Activated CD8-positive, alpha-beta memory T cell treated with anti-CD3 and anti-CD28 coated beads for 48 hours (primary cell): ENCODE measurements at places on chromosomes 11 and 22.

GRCh38 chr22:30609260-30610185, 2.5 kb downstream of the TCN2 start:
- DNase-seq, result no peak

DNA sequence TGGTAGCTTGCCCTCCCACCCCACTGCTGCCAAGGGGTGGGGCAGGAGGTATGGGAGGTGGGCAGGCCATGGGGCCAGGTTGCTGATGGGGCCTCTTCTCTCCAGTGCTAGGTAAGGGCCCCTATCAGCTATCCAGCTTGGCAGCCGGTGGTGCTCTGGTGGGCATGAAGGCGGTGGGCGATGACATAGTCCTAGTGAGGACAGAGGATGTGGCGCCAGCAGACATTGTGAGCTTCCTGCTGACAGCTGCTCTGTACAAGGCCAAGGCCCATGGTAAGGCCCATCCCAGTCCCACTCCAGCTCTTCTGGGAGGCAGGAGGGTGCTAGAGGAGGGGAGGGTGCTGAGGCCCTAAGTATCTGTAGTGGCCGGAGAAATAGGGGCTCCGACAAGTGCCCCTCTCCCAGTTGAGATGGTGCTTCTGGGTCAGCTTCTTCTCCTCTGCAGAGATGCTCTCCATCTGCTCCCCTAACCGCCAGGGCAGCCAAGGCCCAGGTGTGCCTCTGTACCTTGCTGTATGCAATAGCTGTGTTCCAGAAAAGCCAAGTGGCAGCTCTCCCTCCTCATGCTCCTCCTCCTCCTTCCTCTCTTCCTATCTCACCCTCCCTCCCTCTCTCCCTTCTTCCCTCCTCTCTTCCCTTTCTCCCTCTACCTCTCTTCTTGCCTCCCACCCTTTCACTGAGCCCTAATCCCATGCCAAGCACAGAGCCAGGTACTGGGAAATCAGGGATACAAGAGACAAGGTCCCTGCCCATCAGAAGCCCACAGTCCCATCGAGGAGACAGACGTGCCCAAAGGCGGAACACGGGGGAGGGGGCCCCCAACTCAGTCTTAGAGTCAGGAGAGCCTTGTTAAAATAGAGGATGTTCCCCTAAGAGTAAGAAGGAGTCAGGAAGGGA, 55.3 kb downstream of the OTOG start:
- no peak for DNase-seq

GRCh38 chr11:2303627-2304505, 2.1 kb downstream of the TSPAN32 start:
- no peak for DNase-seq

GRCh38 chr22:40817737-40818136, 1.4 kb downstream of the SLC25A17 start:
- no peak for DNase-seq

GRCh38 chr11:111960916-111961315, 23.8 kb downstream of the DIXDC1 start:
- DNase-seq, result no peak

GRCh38 chr22:30279046-30279788, 10.1 kb downstream of the CASTOR1 start:
- no peak for DNase-seq

DNA sequence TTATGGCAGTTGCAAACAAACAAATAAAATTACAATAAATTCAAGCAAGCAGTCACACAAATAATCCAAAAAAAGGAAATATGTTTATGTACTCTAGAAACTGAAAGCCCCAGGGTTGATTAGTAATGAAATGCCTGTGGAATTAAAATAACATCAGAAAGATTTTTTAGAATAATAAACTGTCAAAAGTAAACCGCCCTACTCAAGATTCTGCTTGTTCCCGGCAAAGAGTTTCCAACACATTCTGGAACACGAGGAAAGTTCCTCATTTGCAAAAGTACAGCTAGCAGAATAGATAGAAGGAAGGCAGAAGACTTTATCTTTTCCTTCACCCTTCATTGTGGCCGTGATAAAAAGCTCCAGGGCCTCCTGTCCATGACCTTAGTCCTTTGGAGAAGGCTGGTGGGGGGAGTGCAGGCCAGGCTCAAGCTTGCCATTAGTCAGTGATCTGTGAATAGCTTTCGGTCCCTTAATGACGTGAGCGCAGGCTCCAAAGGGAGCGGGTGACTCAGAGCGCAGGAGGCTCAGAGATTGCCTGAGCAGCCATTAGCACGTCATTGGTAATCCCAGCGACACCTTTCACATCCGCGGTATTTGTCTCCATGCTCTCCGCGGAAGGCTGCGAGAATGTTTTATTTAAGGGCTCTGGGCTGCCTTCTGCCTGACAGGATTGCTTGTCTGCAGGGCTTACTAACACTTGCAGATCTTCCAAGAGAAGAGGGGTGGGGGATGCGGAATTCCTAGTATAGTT, 458.3 kb downstream of the METTL15 start:
- DNase-seq, result no peak

DNA sequence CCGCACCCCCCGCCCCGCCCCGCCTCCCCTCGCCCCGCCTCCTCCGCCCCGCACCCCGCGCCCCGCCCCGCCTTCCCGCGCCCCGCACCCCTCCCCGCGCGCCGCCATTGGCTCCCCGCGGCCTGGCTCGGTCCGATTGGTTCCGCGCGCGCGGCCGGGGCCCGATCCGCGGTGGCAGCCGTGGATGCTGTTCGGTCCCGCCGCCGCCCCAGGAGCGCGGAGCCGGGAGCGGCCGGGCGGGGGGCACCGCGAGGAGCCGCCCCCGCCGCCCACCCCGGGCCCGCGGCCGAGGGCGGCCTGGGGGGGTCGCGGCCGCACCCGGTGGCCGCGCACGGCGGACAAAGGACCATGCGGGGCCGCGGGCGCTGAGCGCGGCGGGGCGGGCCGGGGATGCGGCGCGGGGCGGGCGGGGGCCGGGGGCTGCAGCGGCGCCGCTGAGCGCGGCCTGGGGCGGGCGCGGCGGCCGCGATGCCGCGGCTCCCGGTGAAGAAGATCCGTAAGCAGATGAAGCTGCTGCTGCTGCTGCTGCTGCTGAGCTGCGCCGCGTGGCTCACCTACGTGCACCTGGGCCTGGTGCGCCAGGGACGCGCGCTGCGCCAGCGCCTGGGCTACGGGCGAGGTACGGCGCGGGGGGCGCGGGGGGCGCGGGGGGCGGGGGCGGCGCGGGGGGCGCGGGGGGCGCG, at the start of gene B4GALNT4:
B4GALNT4 (plus strand) TSS at position 164 of the 683 bp plus-strand sequence; CDS start at position 469, 305 bp downstream.
- no peak for DNase-seq

GRCh38 chr11:67027943-67028542, 5.1 kb downstream of the SYT12 start:
- DNase-seq, result no peak

DNA sequence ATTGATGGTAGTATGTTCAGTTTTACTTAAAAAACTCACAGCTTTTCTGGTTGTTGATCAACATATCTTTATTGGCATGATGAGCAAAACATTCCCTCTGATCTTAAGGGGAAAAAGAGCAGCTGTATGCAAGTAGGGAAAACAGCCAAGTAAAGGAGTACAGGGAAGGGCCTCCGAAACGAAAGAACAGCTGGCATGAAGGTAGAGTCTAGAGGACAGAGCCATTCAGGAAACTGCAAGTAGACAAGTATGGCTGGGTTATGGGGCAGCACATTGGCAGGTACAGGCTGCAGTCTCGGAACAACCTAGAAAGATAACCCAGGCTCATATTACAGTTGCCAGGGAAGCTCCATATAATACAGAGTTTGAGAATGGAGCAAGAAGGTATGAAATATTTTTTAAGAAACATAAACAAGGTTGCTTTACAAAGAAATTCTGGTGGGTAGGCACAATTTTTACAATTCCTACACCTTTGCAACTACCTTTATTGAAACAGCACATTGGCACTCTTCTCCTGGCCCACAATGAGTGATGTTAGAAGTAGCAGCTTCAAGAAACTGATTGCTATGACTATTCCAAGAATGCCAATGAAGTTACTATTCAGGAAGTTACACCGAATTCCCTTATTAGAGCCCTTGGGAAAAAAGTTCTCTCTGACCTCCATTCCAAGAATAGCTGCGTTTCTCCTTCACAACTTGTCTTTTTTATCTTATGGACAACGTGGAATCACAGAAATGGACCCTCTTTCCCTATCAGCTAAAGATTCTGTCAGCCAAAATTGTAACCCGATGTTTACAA, 45.2 kb downstream of the LGR4 start:
- DNase-seq, result no peak

GRCh38 chr11:122398167-122398566, 257.4 kb upstream of the UBASH3B start:
- no peak for DNase-seq

DNA sequence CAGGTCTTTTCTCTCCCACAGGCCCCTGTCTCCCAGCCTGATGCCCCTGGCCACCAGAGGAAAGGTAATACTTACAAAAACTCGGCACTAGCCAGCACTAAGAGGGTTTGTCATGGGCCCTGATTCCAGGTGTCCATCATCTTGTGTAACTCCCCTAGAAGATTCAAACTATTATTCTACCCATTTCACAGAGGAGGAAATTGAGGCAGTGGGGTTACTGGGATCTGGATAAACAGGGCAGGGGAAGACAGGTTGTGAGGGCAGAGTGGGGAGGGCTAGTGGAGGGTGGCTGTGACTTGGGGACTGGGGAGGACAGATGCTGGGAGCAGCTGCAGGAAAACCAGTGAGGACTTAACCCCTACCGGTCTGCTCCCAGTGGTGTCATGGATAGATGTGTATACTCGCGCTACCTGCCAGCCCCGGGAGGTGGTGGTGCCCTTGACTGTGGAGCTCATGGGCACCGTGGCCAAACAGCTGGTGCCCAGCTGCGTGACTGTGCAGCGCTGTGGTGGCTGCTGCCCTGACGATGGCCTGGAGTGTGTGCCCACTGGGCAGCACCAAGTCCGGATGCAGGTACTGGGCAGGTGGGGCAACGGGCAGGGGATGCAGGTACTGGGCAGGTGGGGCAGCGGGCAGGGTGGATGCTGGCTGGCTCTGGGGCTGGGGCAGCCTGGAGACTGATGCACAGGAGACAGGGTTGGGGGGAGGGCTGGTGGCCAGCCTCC, 1.2 kb downstream of the VEGFB start:
- no peak for DNase-seq

GRCh38 chr11:73453562-73453961, 77.4 kb downstream of the RELT start:
- no peak for DNase-seq

DNA sequence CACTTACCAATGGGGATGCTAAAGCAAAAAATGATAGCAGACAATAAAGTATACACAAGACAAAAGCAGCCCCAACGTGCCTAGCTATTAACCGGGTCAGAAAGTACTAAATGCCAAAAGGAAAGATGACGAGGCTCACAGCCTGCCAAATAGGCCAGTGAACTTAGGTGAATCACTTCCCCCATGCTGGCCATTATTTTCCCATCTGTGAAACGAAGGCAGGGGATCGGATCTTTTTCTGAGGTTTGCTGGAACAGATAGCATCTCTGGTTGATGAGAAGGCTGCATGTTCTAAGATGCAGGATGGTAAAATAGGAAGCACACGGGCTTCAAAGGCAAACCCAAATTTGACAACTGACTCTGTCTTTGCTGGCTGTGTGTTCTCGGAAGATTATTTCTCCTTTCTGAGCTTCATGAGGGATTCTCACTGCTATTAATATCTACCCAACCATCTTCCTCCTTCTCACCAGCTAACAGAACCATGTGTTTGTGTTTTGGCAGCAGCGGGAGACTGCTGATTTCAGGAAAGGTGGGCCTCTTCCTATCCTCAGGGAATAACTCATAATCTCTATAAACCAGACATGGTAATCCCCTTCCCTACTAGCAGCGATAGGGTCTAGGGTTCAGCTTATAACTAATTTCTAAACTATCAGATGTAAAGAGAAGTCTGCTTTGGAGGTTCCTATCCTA, 390.7 kb downstream of the LARGE1 start:
- DNase-seq, result no peak

DNA sequence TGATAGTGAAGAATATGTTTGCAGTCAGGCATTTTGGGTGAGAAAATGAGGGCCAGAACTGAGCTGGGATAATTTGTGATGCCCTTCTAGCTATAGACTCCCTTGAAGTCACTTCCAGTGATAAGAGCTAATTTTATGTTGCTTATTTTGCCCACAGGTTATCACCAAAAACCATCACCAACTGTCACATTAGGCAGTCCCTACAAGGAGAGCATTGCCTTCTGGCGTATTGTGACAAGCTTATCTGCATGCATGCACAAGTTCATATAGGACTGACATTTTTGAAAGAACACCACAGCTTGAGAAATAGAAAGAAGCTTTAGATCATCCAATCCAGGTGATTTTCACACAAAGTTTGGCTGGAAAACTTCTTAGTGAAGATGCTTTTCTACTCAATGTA, 735.3 kb upstream of the RAG2 start:
- no peak for DNase-seq

- DNase-seq, result no peak
These were observed 60.8 kb upstream of the POU2AF1 start for GRCh38 chr11:111439901-111440300.

DNA sequence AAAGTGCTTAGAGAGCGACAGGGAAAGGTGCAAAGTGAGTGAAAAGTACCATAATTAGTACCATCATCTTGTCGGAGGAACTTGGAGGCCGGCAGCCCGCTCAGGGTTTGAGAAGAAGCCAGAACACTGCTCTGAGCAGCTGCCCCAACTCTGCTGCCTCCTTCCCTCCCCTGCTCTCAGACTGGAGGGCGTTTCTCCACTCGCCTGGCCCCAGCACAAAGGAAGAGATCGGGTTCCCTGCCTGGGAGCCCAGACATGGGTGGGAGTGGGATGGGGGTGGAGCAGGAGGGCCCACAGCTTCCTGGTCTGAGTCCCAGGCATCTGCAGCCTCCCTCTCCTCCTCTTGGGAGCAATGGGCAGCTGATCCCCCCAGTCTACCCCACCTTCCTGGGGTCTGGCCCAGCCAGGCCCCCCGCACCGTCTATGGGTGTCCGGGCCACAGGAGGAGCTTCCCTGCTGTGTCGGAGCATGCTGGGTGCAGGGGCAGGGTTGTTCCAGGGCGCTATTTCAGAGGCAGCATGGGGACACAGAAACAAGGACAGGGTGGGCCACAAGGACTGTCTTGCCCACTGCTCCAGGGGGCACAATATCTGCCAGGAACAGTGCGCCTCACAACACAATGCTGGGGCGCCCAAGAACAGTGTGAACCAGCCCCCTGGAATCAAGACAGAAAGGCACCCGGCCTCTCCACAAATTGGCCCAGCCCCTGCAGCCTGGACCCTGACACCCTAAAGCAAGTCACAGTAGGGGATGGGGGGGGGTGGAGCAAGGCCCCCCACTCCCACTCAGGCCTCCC, 4.8 kb downstream of the LIF start:
- DNase-seq, result no peak

DNA sequence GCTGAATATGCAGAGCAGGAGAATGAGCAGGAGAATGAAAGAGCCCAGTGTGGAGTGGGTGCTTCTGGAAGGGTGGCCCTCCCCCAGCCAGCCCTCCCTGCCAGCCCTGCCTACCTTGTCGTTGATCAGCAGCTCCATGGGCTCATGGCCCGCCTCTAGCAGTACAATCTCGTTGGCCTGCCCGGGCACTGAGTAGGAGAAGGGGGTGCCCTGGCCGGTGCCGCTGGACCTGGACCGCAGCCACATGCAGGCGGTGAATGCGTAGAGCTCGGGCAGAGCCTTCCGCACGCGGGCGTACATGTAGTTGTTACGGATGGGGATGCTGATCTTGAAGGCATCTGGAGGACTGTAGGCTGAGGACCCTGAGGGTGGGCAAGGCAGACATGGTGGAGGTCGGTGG, 17.4 kb downstream of the NPTXR start:
- no peak for DNase-seq
